ENCODE measurements at places on chromosomes 5 and 9. TPM values are rescaled to one million over a fixed set of nuclear protein-coding genes. Genes with fewer than 3 reads are reported as not detected.

The CPLANE1 gene
- 2.1 TPM for total RNA-seq

The PIP5K1B gene
- total RNA-seq, result not detected

The CD14 gene
- total RNA-seq, result 3.8 TPM

The GPR150 gene
- 0.14 TPM for total RNA-seq

The CATSPER3 gene
- 0.67 TPM for total RNA-seq

The PCDHGA8 gene
- not detected for total RNA-seq

The DNAH5 gene
- 1.4 TPM for total RNA-seq

The CNTFR gene
- total RNA-seq, result 0.14 TPM

The FOXI1 gene
- not detected for total RNA-seq

The GABRA1 gene
- total RNA-seq, result not detected

The FGF18 gene
- 0.60 TPM for total RNA-seq

The ROR2 gene
- 0.67 TPM for total RNA-seq

The PHF24 gene
- 0.21 TPM for total RNA-seq

The ANKRD20A1 gene
- 1.3 TPM for total RNA-seq

The PCDHA2 gene
- 0.03 TPM for total RNA-seq

The CNTNAP3 gene
- 11.2 TPM for total RNA-seq

The TSPAN17 gene
- 59.9 TPM for total RNA-seq

The MYMK gene
- not detected for total RNA-seq

The PCDHGB7 gene
- 0.07 TPM for total RNA-seq

The DPYSL3 gene
- 16.9 TPM for total RNA-seq

The MCC gene
- 0.22 TPM for total RNA-seq

The KIF4B gene
- not detected for total RNA-seq

The CTNNA1 gene
- 224 TPM for total RNA-seq

The CTXN3 gene
- total RNA-seq, result not detected

The SNX2 gene
- 39.9 TPM for total RNA-seq

The GFPT2 gene
- total RNA-seq, result 50.9 TPM

Data from A549 treated with RU486 at 1 μM for 4 hours (cell line).